Stimulated activated naive CD8-positive, alpha-beta T cell treated with anti-CD3 and anti-CD28 coated beads, Interleukin-15, amount 100 ng/mL, for 72 hours (primary cell): ENCODE measurements at places on chromosomes 6 and 20.

- no peak for DNase-seq
Measured at GRCh38 chr6:17725083-17725482, 18.4 kb upstream of the NUP153 start.

DNA sequence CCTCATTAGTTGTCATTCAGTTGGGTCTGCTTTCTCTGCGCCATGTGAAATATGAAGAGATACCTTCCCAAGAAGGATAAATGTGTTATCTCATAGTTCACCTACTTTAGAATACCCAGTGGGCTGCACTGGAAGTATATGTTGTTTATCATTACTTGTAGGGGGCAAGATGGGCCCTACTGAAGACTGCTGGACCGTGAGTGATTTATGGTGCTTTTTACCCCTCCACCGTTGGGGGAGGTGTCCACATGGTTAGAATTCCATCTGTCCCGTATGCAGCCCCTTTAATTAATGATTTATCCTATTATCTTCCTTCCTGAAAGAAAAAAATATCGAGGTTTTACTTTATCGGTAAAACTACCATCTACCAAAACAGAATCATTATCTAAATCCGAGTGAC, 97.0 kb downstream of the TSHZ2 start:
- no peak for DNase-seq

GRCh38 chr6:137361701-137362100, 132.5 kb downstream of the OLIG3 start:
- no peak for DNase-seq

DNA sequence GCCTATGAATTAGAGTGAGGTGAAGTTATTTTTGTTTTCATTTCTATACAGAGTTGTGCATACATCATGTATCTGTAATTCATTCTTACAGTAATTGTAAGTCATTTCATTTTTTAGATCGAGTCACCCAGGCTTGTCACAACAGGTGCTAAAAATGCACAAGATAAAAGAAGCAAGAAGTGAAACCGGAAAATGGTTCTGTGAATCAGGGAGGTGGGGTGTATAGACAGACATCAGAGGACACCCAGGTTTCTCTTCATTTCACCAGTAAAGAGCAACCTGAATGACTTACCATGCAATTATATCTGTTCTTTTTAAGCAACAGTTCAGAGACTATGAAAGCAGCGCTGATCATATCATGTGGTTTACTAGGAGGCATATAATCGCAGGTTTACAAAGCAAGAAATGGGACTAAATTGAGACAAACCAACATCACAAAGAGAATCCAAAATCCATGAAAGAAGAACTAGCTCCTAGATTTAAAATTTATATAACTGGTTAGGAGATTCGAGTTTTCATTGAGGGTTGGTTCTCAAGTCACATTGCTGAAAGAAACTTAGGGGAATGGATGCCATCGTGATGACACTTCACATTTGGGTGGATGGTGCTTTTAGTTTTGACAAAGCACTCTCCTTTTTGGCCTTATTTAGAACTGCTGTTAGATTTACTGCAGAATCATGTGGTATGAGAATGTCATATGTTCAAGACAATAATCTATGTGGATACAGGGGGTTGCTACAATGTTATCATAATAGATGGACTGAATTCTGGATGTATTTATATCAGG, 27.9 kb upstream of the TBC1D7 start:
- peak; percentile 50 for DNase-seq

DNA sequence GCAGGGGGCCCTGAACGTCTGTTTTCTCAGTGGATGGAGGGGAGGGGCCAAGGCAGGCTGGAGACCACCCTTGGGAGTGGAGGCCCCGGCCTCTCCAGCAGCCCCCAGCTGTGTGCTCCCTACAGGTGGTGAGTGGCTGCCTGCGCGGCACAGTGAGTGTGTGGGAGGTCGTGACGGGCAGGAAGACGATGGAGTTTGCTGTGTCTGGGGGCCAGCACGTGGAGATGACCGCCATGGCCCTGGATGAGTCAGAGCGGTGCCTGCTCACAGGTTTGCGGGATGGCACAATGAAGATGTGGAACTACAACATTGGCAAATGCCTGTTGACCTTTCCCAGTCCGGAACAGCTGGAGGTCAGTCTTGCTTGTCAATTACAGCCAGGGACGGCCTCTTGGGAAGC, 52.6 kb downstream of the EFCAB8 start:
- no peak for DNase-seq

DNA sequence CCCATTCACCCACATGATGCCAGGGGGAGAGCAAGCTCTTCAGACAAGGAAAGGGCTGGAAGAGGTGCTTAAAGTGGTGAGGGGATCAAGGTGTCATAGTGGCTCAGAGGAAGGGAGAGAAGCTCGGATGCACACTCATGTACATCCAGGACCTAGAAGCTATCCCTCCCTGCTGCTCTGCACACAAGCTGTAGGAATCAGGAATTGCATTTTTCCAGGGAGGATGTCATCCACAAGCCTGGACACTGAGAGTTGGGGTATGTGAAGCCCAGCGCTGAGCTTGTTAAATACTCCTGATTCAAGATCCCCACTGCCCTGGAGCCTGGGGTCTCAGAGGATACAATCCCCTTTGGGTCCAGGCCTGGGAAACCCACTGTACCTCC, 85.8 kb upstream of the CCDC167 start:
- no peak for DNase-seq

DNA sequence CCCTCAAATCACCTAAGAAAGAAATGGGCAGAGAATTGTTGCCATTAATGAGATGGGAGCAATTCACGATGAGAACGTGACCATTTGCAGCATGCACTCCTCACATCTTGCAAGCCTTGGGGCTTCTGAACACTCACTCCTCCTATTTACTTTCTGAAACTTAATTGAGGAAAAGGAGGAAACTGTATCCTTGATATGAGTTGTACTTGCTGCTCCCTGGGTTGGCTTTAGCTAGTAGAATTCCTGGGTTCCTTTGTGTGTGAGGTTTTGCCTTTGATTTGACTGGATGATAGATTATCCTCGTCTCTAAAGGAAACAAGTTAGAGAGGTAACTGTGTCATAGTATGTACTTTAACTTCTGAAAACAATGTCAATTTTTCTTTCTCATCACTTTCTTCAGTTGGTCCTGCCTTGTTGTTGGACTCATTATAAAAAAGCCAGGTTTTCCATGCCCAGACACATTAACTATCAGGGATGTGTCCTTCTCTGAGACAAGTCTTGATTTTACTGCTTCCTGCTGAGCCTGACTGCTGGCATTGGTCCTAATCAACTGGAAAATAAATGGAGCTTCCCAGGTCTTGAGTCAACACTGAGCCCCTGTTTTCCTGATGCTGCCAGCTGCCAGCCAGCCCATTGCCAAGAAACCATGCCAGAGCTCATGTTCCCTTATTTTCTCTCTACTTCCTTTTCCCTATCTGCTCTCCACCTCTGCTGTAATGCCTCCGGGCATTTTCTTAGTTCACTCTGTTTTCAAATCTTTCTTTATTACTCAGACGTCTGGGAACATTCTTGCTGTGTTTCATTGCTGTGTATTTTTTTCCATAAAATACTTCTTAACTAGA, 6.0 kb upstream of the MRAP2 start:
- no peak for DNase-seq

GRCh38 chr6:75422024-75422639, 71.5 kb downstream of the FILIP1 start:
- no peak for DNase-seq

DNA sequence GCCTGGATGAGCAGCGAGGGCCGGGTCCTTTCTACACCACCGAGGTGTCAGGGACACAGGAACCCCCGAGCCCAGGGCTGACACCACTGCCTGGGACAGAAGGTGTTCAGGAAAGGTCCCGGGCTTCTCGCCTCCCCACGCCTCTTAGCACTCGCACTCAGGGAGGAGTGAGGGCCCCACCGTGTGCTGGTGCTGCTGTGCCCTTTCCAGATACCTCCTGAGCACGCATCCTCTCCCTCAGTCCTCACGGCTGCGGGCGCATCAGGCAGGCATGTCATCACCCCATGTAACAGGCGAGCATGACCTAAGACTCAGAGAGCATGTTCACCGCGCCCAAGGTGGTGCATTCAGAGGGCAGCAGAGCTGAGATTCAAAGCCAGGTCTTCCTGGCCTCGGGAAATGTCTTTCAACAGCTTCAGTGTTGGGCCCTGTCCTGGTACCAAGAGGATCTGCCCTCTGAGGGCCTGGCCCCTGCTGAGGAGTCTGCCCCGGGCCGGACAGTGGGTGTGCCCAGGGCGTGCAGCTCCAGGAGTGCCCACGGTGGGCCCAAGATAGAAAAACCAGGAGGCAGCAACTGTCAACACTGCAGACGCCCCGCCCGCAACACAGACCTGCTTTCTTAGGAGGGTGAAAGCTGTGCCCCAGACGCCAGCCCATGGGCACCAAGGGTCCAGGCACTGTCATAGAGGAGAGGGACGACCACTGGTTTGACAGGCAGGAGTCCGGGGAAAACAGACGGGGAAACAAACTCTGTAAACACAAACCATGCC, 29.2 kb downstream of the TGM2 start:
- DNase-seq, result no peak

DNA sequence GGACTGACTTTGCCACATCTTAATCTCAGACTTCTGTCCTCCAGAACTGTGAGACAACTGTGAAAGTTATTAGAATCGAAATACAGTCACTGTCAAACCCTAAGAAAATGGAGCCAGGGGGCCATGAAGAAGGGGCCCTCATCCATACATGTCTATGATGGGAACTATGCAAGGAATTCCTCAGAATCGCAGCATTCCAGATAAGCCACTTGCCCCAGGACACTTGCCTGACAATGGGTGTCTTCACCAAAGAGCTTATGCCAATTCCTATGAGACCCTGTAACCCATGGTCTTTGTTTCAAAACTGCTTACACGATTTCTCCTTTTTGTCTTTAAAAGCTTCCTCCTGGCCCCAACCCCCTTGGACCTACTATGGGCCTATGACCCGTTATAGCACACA, 90.4 kb upstream of the FOXP4 start:
- no peak for DNase-seq

- no peak for DNase-seq
Measured at GRCh38 chr6:41957117-41957516, 15.5 kb upstream of the CCND3 start.

DNA sequence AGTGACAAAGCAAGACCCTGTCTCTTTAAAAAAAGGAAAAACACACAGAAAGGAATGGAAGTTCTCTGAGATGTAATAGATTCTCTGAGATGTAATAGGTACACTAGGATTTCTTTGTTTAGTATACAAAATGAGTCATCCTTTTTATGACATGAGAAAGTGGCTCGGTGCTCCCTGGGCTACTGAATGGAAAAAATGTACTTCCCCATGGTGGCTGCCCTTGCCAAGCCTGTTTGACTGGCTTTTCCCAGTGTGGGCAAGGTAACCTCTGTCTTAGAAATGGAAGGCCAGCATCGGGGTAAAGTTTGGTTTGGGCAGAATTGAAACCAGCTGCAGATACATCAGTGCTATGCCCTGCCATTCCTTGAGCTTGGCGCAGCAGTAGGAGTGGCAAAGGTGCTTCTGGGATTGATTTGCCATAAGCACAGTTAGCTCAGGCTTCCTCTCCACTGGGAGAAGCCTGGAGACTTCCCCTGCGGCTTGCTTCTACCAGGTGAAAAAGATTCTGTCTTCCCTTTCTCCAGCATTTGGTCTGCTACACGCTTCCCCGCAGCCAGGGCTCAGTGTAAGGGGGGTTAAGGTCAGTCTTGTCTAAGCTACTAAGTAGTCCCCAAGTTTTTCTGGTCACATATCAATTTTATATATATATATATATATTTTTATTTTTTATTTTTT, 24.5 kb downstream of the ARFGEF2 start:
- no peak for DNase-seq

DNA sequence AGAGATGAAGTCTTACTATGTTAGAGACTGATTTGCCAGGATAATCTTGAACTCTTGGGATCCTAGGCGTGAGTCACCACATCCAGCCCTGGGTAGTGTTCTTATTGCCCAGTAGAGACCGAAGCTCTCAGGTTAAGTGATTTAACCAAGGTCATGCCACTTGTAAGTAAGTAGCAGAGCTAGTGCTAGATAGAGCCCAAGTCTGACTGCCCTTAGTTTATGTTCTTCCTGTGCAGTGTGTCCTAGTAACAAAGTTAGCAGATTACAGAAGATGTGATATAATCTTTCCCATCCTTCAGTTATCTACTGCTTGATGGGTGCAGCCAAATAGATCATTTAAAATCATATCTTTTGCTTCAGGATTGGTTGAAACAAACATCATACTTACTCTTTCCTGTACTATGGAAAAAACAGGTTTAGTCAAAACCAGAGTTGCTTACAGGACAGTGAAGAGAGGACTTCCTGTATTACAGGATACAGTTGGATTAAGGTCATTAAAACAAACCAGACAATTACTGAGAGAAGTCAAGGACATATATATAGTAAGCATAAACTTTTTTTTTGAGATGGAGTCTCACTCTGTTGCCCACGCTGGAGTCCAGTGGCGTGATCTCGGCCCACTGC, 9.5 kb upstream of the PABPC1L start:
- no peak for DNase-seq

GRCh38 chr6:116229287-116229913, 24.5 kb downstream of the TSPYL4 start:
- no peak for DNase-seq

GRCh38 chr6:160036790-160037206, 67.9 kb downstream of the IGF2R start:
- DNase-seq, result no peak

- DNase-seq, result no peak
Measured at GRCh38 chr6:42911171-42912021, 4.5 kb upstream of the PTCRA start.

GRCh38 chr6:96142142-96142541, 126.4 kb downstream of the FUT9 start:
- no peak for DNase-seq
